Activated CD8-positive, alpha-beta T cell treated with anti-CD3 and anti-CD28 coated beads, Interleukin-2, amount 10 ng/mL, durations not matched to agents 7 days and 5 days (primary cell): ENCODE measurements at places on chromosomes 3 and 15. TPM values are rescaled to one million over a fixed set of nuclear protein-coding genes. Genes with fewer than 3 reads are reported as not detected.

DNA sequence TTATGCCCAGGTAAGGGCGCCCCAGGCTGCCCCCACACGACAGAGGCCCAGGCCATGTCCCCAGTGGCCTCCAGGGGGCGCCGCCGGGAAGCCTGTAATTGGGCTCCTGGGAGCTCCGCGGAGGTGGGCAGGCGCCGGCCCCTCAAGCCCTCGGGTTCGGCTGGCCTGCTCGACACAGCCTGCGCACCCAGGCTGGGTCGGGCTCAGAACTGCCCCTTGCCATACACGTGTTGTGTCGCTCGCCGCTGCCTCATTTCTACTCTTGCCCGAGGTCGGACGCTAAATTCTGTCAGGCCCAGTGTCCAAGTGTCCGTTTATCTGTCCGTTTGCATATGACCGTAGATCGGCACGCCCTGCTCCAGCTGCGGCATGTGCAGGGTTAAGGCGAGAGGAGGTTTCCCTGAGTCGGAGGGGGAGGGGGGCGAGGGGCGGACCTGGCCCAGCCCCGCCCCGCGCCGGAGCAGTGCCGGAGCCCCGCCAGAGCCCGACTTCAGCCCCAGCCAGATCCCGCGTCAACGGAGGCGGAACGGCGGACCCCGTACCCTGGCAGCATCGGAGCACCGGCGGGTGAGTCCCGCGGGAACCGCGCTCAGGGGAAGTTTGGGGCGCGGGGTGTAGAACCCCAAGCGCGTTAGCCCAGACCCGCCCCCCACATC, at the start of gene KLHDC8B:
TSS of gene KLHDC8B (plus strand) at position 480 of the 656 bp plus-strand sequence. CDS start 1,172 bp downstream, outside the sequence.
- peak within 1 kb of the TSS; percentile 65 for H3K27ac ChIP-seq
- H3K4me3 ChIP-seq = peak within 1 kb of the TSS; percentile 78
- peaks cover 5% of the 10 kb centered on the region for H3K36me3 ChIP-seq
- H3K27me3 ChIP-seq = no peaks in the 10 kb centered on the region
- DNase-seq = peak; percentile 87

- H3K36me3 ChIP-seq = peaks cover 2% of the 10 kb centered on the region
- no peak for DNase-seq
- no peak overlapping the region for H3K27ac ChIP-seq
- no peaks in the 10 kb centered on the region for H3K4me1 ChIP-seq
- no peak overlapping the region for H3K4me3 ChIP-seq
Measured at GRCh38 chr15:32730677-32731654, 13.2 kb downstream of the GREM1 start.

The PEX11A gene
- total RNA-seq = 1.8 TPM

The DUOX2 gene
- not detected for total RNA-seq

The SLC28A2 gene
- not detected for total RNA-seq

The LMAN1L gene
- total RNA-seq = 0.47 TPM

GRCh38 chr3:129663930-129664646, 57.6 kb upstream of the PLXND1 start:
- no peaks in the 10 kb centered on the region for H3K4me1 ChIP-seq
- H3K36me3 ChIP-seq = no peaks in the 10 kb centered on the region
- H3K27me3 ChIP-seq = no peaks in the 10 kb centered on the region
- DNase-seq = no peak
- no peak overlapping the region for H3K4me3 ChIP-seq
- no peak overlapping the region for H3K27ac ChIP-seq

DNA sequence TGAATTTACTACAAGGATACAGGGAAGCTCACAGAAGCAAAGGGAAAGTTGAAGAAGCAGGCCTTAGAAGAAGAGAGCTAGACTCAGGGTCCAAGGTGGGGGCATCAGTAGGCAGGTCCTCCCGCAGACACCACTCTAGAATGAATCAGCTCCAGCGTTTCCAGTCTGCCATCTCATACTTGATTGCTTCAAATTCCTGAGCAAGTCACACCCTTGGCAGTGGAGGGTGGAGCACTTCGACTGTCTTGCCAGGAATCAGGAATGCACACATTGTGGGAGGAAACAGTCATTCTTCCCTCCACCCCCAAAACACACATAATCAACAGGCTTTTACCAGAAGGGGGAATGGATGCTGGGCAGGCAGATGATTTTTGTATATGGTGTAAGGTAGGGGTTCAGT, 78.5 kb downstream of the CHCHD6 start:
- H3K27ac ChIP-seq = no peak overlapping the region
- peaks cover 9% of the 10 kb centered on the region for H3K4me1 ChIP-seq
- H3K4me3 ChIP-seq = no peak overlapping the region
- no peak for DNase-seq

GRCh38 chr3:115548611-115549010, 74.7 kb upstream of the GAP43 start:
- no peak overlapping the region for H3K27ac ChIP-seq
- peaks cover 9% of the 10 kb centered on the region for H3K27me3 ChIP-seq
- DNase-seq = no peak
- no peaks in the 10 kb centered on the region for H3K36me3 ChIP-seq
- H3K4me3 ChIP-seq = no peak overlapping the region

- no peaks in the 10 kb centered on the region for H3K27me3 ChIP-seq
- H3K27ac ChIP-seq = no peak overlapping the region
- H3K36me3 ChIP-seq = no peaks in the 10 kb centered on the region
- H3K4me3 ChIP-seq = no peak overlapping the region
Measured at GRCh38 chr3:84547971-84548970, 410.5 kb upstream of the CADM2 start.

The C2CD4A gene
- total RNA-seq = not detected

The GATM gene
- 1.5 TPM for total RNA-seq

GRCh38 chr15:96670389-96670788, 339.9 kb downstream of the NR2F2 start:
- no peak overlapping the region for H3K27ac ChIP-seq
- no peaks in the 10 kb centered on the region for H3K4me1 ChIP-seq
- H3K4me3 ChIP-seq = no peak overlapping the region
- DNase-seq = no peak

- no peak overlapping the region for H3K27ac ChIP-seq
- H3K4me3 ChIP-seq = no peak overlapping the region
- peaks cover 10% of the 10 kb centered on the region for H3K27me3 ChIP-seq
- no peaks in the 10 kb centered on the region for H3K4me1 ChIP-seq
- DNase-seq = no peak
Measured at GRCh38 chr3:123371426-123371825, 77.5 kb downstream of the ADCY5 start.

DNA sequence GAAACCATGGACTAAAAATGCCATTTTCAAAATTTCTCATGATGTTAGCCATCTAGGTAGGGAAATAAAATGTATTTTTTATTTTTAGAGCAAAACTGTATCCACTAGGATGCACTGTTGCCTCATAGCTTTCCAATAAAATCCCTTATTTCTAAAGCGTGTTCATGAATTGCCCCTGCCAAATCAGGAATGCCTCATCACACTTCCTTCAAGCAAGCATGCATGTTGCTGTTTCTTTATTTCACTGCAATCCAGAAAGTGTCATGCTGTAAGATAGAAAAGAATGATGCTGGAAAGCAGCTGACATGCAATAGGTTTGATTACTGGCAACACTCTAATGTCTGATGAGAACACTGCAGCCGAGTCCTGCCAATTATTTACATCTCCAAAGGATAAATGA, 239.5 kb downstream of the CHL1 start:
- H3K27ac ChIP-seq = no peak overlapping the region
- no peak for DNase-seq
- H3K4me1 ChIP-seq = no peaks in the 10 kb centered on the region

The RFTN1 gene
- 63.4 TPM for total RNA-seq

- no peak for DNase-seq
- no peak overlapping the region for H3K27ac ChIP-seq
- peaks cover 4% of the 10 kb centered on the region for H3K4me1 ChIP-seq
- no peaks in the 10 kb centered on the region for H3K36me3 ChIP-seq
Measured at GRCh38 chr3:122263058-122263457, 62.0 kb upstream of the CSTA start.

DNA sequence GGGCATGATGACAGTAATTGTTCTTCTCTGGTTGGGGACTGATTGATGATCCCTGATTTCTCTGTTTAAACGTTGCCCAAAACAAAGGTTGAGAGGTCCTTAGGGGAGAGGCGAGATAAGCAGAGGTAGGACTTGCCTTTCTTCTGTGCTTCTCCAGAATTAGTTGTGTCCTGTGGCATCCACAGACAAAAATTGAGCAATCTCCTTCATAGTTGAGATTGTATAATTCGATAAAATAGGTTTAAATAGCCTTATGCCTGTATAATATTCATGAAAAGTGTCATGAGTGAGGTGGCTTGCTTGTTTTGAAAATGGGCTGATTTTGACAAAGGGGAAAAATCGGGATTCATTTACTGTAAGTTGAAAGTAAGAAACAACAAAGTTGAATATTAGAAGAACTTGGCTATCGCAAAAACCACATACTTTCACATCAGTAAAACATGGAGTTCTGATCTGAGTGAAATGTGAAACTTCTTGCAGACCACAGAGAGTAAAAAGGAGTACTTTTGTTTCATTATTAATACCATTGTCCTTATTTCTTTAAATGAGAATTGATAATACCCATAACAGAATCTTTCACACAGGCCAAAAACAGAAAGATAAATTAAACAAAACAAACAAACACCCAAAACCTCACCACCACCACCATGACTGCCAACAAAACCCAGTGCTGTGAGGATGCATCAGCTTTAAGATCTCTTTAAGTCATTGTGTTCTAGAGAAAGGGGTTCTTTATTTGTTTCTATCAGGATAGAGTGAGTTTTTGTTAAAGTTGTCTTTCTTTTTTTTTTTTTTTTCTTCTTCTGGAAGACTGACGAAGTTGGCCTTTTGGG, 155.7 kb downstream of the LPP start:
- H3K36me3 ChIP-seq = peaks cover 30% of the 10 kb centered on the region
- peak overlapping the region; percentile 71 for H3K27ac ChIP-seq
- peaks cover 25% of the 10 kb centered on the region for H3K4me1 ChIP-seq
- peak overlapping the region; percentile 42 for H3K4me3 ChIP-seq

DNA sequence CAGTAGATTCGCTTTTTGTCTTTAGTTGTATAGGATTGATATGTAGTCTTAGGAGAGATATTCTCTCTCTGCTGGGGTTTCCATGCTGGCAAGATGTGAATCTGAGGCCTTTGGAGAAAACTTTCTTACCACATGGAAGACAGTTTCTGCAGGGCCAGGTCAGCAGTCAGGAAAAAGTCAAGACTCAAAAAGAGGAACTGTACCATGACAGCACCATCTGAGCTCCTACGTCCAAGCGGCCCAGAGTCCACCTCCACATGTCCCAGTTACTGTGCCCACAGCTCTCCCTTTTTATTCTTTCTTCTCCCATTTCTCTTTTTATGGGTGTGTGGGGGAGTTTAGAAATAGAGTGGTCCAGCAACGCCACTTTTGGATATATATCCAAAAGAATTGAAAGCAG, 172.0 kb downstream of the MTHFS start:
- no peaks in the 10 kb centered on the region for H3K4me1 ChIP-seq
- DNase-seq = no peak
- H3K27ac ChIP-seq = no peak overlapping the region
- no peaks in the 10 kb centered on the region for H3K36me3 ChIP-seq

- H3K4me1 ChIP-seq = no peaks in the 10 kb centered on the region
- H3K36me3 ChIP-seq = no peaks in the 10 kb centered on the region
- H3K4me3 ChIP-seq = no peak overlapping the region
- no peaks in the 10 kb centered on the region for H3K27me3 ChIP-seq
- H3K27ac ChIP-seq = no peak overlapping the region
- DNase-seq = no peak
Measured at GRCh38 chr3:106635826-106636225, 741.4 kb upstream of the CCDC54 start.
